Stimulated activated CD8-positive, alpha-beta memory T cell treated with anti-CD3 and anti-CD28 coated beads, Interleukin-4, amount 100 ng/mL, for 1 hour (primary cell): ENCODE measurements at places on chromosomes 5 and 9.

GRCh38 chr5:143594902-143595818 lies 191.7 kb upstream of the NR3C1 start:
- DNase-seq, result no peak

DNA sequence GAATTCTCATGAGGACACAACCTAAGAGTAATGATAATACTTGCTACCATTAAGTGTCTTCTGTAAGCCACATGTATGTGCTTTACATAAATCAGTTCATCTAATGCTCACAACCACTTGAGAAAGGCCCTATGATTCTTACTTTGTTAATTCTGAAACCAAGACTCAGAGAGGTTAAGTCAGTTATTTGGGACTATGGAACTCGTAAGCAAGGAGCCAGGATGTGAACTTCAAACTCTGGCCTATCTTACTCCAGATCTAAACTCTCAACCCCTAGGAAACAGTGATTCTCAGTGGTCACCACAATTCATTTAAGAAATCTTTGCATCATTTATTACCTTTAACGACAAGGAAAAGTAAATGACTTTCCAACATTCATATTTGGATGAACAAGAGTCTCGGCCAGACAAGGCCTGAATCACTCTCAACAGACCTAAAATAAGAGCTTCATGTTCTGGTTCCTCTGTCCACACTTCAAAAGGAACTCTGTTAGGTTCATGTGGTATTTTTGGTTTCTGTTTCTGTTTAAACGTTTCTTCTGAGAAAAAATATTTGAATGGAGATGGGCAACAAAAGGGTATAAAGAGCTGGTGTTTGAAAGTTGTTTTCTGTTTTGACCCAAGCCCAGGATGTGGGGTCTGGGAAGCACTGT lies 104.8 kb downstream of the LPAR1 start:
- DNase-seq, result no peak

DNA sequence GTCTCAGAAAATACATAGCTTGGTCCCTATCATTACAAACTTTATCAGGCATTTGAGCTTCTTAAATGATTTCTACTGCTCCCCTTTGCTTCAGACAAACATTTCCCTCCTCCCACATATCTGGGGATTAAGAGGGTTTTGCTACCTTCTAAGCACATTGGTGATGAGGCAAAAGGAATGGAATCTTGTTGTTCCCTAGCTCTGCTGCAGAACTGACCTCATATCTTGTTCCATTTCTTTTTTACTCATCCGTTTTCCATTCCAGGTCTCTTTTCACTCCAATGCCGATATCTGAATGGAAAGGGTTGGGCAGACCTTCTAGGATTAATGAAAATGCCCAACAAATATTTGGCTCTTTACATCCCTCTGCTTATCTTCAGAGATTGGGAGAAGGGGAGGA lies 444.6 kb downstream of the ZNF608 start:
- no peak for DNase-seq

DNA sequence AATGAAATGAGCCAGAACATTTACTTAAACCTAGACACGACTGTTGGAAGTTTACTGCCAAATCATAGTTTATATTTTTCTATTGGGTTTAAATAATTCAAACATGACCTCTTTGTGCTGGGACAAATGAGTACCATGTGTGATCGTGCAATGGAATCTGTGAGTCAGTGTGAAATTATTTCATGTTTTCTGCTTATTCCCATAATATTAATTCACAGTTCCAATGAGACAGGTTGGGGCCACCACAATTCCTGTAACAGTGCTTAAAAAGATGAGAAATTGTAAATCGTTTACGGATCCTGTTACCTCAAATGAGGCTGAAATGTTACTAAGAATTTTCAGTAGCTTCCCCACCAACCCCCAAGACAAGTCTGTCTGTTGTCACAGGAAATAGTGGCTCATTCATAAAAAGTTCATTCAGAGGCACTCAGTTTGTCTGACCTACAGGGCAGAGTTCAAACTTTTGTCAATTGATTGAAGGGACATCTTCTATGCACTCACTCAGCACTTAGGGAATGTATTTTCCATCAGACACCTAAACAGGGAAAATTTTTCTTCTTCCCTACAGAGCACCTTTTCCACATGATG lies 563.9 kb upstream of the ADAMTS16 start:
- no peak for DNase-seq

DNA sequence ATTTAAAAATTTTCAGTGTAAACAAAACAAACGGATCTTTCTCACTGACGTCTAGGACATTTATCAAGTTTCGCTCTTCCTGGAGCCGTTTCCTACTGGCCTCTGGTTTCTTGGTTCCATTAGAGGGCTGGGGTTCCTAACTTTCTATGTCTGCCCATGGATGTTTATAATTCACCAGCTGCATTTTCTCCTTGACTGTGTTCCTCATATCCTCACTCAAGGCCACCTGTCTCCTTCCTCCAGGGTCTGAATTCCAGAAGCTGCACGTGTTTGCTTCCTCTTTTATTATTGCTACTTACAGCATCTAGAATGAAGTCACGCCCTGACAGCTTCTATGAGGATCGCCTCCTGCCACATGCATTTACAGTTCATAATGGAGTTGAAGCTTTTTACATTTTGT lies 74.1 kb upstream of the BASP1 start:
- DNase-seq, result no peak

- no peak for DNase-seq
These were observed 43.8 kb downstream of the PRRC1 start for GRCh38 chr5:127561254-127561653.

- no peak for DNase-seq
These were observed 72.5 kb downstream of the NPR3 start for GRCh38 chr5:32783661-32784060.

DNA sequence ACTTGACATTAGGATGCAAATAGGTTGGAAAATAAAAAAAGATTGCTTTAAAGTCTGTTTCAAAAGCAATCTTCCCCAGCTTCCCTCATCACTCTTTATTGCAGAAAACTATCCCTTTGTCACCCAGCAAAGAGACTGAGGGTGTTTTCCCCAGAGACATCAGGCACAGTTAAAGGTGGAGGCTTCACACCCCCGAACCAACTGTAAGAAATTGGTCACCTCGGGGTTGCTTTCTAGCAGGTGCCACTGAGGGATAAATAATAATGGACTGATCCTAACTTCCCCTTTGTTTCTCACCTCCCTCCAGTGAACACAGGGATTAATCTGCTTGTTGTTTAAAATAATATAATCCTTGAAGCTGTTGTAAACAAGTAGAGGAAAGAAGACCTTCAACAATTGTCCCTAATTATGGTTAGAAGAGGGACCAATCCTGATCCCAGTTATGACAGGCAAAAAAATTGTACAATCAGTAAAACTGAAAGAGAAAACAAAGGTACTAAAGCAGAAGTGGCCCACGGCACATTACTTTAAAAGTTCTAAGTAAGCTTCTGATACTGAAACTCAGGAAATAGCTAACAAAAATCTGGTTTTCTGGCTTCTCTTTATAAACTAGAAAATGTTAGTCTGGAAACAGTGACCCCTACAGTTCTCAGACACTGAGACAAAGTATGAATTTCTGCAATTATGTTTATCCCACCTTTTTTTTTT lies 6.6 kb upstream of the PCSK1 start:
- DNase-seq, result no peak

- DNase-seq, result no peak
These were observed 321.9 kb downstream of the GADD45G start for GRCh38 chr9:89926691-89927220.

DNA sequence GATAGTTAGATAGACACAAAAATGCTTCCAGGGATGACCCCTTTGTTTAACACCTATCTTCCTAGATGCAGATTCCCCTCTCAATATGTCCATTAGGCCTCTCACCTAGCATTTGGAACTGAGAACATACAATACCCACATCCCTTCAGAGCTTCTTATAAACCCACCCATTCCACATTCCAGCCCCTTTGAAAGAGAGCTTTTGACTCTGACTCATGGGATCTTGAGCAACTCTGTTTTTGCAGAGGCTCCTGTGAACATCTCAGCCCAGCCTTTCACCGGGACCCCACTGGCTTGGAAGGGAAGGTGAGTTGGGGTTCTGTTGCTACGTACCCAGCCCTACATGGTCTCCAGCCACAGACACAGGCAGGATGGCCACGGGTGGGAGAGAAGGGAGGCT lies 195.5 kb downstream of the FRMD3 start:
- no peak for DNase-seq

DNA sequence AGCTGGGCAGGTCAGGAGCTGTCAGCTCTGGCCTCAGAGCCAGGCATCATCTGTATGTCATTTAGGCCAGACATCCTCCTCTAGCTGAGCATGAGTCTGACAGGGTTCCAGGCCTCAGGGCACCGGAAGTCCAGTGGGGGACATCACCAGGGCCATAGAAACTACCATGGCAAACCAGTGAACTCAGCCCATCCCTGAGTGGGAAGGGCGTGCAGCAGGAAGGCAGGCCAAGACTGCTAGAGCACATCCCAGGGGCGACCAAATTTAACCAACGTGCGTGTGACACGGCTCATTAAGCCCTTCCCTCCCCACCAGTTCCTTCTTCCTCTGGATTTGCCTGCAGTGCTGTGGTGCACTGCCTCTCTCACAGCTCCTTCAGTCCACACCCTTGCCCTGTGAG lies 75.9 kb downstream of the COL27A1 start:
- no peak for DNase-seq

- no peak for DNase-seq
These were observed 549.1 kb upstream of the CCNG1 start for GRCh38 chr5:162888268-162888667.

GRCh38 chr5:180792287-180792964 lies 10.2 kb downstream of the MGAT1 start:
- DNase-seq, result no peak

- no peak for DNase-seq
These were observed 119.7 kb downstream of the PSD2 start for GRCh38 chr5:139915266-139915665.

DNA sequence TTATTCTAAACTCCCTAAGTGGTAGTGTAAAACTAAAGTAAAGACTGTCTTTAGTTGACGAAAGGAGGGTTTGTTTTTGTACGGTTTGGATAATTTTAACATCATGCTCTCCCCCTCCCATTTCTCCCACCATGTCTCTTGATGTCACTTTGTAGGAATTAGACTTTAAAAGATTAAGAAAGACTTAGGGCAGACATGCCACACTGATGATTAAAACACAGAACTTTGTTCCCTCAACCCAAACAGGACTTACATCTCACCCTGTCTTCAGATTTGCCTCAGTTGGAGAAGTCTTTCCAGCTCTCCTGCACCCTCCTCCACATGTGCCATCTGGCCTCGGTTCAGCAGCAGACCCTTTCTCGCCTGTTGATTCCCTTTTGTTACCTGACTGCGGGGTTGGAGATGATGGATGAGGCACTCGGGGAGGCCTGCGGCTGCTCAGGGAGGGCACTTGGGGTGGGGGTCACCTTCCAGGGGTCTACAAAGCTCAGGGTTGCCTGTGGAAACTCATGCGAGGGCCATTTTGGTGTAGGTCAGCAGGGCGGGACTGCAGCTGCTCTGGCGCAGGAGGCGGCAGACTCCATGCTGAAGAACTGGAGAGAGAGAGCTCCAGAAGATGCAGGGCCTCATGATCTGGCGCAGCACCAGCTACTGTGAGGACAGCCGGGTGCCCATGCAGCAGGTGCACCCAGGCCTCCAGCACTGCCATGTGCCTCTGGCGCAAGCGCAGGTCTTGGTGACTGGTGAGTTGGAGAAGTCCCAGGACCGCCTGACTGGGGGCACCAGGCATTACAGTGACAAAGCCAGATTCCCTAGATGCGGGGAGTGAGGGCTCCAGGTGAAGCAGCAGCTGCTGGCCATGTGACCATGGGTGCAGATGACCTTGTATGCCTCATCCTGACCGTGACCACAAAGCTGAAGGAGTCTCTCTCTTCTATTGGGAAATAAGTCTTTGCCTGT lies 24.5 kb upstream of the EXOC3 start:
- DNase-seq, result no peak

DNA sequence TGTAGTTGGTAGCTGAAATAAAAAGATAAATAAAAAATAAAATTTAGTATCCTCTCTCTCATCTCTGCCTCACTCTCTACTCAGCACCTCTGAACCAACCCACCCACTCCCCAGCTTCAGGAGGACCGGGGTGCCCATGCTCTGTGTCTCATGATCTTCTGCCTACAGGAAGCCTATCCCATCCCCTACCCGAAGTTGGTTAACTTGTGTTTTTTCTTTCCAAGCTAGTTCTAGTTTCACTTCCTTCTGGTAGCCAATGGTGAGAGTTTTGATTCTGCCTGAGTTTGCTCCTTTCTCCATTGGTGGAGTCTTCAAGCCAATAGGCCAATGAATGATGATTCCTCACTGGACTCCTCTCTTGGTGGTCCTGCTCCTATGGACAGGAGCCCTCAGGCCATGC lies 32.1 kb downstream of the SNX24 start:
- no peak for DNase-seq

DNA sequence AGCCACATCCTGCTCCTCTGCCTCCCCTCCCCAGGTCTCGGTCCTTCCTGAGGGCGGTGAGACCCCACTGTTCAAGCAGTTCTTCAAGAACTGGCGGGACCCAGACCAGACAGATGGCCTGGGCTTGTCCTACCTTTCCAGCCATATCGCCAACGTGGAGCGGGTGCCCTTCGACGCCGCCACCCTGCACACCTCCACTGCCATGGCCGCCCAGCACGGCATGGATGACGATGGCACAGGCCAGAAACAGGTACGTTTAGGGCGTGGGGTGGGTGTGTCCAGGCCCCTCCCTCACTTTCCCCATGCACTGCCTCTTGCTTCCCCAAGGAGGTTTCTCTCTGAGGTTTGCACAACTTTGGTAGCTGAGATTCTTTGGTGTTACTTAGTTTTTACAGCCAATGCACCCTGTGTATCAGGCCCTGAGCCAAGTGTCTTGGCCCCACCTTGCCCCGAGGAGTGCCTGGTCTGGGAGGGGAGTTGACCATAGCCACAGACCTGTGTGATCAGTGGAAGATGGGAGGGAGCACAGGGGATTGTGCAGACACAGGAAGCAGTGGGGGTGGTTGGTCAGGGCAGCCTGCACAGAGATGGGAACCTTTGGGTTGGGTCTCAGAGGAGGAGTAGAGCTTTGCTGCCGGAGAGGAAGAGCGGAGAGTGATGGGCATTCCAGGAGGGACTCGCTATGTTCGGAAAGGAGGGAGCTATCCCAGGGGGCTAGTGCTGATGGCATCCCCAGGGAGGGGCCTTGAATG lies 50.8 kb downstream of the GSN start:
- no peak for DNase-seq

DNA sequence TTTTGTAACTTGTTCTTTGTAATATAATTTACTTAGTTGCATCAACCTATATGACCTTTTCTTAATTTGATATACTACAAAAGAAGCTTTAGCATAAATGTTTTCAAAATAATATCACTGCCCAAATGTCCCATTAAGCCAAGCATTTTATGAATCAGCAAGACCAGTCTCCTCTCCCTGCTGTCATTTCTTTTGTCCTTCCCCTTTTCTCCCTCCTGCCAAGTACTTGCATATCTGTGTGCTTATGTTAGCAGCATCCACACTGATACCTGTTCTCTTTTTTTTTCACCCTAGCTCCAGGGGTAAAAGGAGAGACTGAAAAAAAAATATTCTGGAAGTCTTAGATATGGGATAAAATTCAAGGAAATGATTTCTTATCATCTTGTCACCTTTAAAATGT lies 69.7 kb downstream of the ZSWIM6 start:
- no peak for DNase-seq
